H7 (cell line): ENCODE measurements at places on chromosomes 7 and 10.

- DNase-seq, result no peak
Observed at GRCh38 chr7:99102809-99103690, 40.9 kb downstream of the SMURF1 start.

- no peak for DNase-seq
Observed at GRCh38 chr7:36788825-36789470, 64.7 kb upstream of the AOAH start.

DNA sequence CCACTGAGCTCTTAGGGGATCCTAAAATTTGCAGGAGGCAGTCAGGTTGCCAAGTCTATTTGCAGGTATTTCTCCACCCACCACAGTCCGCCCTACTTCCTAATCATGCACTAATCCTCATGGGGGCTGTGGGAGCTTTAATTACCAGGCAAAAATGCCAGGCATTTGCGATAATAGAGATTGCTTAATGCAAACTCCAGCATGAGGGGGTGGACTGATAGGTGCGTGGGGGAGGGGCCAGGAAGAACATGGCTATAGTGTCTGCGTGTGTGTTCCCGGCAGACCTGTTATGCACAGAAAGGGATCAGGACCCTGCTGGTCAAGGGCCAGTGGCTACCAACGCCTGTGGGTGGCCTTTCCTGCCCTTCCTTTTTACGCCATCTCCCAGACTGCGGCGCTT is 15.6 kb upstream of the AQP1 start:
- DNase-seq, result no peak

DNA sequence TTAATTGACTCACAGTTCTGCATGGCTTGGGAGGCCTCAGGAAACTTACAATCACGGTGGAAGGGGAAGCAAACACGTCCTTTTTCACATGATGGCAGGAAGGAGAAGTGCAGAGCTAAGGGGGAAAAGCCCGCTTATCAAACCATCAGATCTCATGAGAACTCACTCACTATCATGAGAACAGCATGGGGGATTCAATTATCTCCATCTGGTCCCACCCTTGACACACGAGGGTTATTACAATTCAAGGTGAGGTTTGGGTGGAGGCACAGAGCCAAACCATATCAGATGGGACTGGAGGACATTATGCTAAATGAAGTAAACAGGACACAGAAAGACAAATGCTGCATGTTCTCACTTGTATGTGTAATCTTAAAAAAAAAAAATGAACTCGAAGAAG is 141.4 kb upstream of the HABP2 start:
- no peak for DNase-seq

DNA sequence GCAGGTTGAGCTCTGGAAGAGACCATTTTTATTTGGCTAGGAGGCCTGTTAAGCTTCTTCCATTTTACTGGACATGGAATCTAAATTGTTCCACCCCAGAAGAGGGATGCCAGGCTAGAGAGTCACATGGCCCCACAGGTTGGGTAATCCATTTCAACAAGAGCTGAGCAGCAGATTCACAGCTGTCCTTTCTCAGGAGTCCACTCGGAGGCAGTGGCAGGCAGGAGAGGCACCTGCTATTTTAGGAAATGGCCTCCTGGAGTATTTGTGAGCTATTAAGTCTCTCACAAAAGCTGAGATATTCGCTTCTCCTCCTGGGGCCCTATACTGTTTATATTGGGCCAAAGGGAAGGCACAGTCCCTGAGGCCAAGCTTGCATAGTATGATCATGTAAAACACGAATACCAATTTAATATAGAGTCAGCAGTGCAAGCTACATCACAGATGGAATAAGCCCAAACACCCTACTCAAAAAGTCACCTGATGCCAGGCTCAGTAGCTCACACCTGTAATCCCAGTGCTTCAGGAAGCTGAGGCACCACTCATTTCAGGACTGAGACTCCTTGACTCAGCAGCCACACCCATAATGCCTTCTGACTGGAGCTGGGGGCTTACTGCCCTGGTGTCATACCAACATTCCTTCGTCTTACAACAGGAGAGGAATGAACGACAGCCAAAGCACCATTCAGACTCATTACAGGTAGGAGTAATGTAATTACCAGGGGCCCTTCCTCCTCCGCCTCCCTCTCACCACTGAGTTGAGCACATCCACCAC is 124.1 kb downstream of the LMBR1 start:
- no peak for DNase-seq

GRCh38 chr7:21656796-21657195 is 114.0 kb downstream of the DNAH11 start:
- DNase-seq, result no peak

DNA sequence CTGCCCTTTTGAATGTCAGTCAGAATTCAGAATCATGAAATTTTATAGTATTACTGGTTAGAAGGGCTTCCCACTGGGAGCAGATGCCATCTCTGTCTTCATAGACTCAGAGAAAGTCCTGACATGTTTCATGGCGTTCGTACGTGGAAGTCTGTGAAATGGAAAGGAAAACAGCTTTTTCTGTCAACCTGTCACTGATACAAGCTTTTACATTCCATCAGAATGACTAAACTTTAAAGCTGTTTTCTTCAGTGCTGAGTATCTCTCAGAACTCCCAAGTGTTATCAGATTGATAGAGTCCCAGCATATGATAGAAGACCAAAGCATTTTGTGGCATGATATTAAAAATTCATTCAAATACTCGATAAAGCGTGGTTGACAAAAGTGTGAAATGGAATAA is 726.7 kb upstream of the GALNT17 start:
- DNase-seq, result no peak

GRCh38 chr10:71975871-71976725 is 11.9 kb downstream of the CHST3 start:
- peak; percentile 48 for DNase-seq

- DNase-seq, result peak; percentile 99
Observed at GRCh38 chr7:31051598-31052486, at the start of gene ADCYAP1R1. TSS of gene ADCYAP1R1 (plus strand) at chr7:31052308. CDS start at chr7:31063265, 10,957 bp downstream.

DNA sequence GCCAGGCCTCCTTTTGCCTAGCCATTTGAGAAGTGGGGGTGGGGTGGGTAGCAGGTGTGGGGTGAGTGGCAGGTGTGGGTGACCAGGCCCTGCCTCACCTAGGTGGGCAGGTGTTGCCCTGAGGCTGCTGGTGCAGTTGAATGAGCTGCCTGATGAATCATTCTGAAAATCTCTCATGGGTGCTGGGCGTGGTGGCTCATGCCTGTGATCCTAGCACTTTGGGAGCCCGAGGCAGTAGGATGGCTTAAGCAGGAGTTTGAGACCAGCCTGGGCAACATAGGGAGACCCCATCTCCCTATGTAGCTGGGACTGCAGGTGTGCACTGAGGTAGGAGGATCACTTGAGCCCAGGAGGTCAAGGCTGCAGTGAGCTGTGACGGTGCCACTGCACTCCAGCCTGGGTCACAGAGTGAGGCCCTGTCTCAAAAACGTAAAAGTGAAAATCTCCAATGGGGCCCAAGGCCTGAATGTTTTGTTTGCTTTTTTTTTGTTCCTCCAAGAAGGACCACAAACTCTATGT is 17.7 kb downstream of the TSPAN14 start:
- no peak for DNase-seq

GRCh38 chr10:111137587-111137986 is 60.8 kb downstream of the ADRA2A start:
- DNase-seq, result no peak

- no peak for DNase-seq
Observed at GRCh38 chr10:114665406-114665805, 7.3 kb upstream of the ABLIM1 start.

- no peak for DNase-seq
Observed at GRCh38 chr7:124783271-124783670, 17.7 kb upstream of the GPR37 start.

- no peak for DNase-seq
Observed at GRCh38 chr10:822661-823367, 108.7 kb downstream of the LARP4B start.

GRCh38 chr7:483656-484355 is 35.8 kb downstream of the PDGFA start:
- DNase-seq, result peak; percentile 26

DNA sequence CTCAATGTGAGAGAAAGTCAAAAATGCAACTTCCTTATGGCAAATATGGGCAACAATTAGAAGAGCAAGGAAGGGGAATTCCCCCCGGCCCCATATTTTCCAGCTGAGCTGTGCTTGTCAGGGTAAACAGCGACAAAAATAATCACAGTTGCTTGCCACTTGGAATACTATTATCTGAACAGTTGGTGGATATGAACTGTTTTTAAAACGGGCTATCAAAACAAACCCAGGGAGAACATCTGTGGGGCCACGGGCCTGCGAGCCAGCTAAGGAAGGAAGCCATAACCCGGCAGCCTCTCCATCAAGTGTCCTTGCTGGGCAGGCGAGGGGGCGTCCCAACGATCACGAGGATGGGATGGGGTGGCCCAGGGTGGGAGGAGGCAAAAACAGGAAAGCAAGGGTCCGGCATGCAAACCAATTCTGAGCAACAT is 228.4 kb downstream of the ARHGAP12 start:
- no peak for DNase-seq

DNA sequence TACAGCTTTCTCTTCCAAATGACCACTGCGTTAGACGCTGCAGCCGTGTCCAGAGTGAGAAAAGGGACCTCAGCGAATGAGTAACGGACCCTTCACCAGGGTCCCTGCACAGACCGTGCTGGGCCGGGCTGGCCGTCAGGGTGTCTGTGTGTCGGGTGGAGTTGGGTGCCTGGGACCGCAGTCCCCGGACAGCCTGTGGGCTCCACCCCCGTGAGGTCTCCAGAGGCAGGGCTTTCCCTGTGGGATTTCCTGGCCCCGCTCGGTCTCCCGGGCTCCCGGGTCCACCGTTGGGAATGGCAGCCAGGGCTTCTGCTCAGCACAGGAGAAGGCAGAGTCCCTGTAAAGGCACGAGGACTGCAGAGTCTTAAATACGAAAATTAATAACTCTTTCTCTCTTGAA is 509.7 kb downstream of the TCERG1L start:
- peak; percentile 42 for DNase-seq

DNA sequence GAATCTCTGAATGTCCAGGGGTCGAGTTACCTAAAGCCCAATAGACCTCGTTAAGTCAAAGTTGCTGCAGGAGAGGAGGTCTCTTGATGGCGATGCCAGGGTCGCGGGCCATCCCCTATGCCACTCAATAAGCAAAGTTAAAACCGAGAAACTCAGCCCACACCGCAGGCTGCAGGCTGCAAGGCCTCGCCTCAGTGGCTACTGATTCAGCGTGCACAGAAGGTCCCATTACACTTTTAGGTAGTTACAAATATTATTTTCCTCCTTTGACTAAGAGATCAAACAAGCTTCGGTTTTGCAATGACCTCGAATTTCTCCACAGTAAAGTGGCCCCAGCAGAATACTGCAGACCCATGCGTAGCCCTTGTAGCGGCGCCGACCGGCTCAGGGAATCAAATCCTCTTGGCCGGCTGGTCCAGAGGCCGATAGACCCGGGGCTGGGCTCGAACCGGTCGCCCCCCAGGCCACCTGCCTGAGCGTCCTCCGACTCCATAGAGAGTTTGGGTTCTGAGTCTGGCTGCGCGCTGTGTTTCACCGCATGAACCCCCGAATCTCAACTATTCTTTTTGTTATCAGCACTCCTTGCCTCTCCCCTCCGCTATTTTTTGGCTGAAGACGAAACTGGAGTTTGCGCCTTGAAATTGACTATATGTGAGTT is 2.3 kb downstream of the C1QL3 start:
- peak; percentile 33 for DNase-seq

DNA sequence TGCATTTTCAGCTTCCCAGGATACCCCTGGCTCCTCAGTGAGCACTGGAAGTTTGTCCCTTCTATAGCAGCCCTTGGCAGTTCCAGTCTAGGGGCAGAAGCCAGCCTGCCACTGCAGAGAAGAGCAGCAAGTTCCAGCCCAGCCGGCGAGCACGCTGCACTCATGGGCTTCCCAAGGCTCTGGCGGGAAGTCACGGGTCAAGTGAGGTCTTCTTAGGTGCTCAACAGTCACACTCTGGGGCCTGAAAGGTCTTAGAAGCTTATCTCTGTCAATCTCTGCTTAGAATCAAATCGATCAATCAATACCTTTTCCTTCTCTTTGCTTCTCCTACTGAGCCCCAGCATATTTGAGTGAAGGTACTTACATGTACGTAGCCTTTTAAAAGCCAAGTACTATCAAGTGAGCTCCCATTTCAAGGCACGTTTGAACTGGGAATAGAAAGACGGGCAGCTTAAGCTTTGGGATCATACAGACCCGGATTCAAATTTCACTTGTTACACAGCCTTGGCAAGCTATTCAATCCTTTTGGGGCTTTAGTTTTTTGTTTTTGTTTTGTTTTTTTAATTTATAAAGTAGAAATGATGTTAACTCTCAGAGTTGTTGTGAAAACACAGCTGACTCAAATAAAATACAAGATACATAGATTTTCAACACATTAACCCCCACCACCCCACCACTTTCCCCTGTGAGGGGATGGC is 152.6 kb upstream of the KLF14 start:
- no peak for DNase-seq

- DNase-seq, result no peak
Observed at GRCh38 chr7:105295596-105296352, 92.9 kb downstream of the SRPK2 start.

DNA sequence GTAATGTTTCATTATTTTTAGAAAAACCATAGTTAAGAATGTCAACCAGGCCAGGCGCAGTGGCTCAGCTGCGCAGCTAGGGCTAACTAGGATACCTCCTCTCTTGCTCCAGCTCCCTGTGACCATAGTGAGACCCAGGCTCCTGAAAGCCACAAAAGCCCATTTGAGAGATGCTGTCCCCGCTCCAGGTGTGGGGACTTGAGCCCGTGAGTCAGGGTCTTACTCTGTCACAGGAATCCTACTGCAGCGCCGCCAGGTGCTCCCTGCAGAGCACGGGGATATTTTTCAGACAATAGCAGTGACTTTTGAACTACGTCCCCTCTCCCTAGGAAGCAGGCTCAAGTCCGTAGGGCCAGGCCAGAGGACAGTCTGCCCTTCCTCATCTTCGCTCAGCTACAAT is 75.6 kb upstream of the NRBF2 start:
- DNase-seq, result no peak

- no peak for DNase-seq
Observed at GRCh38 chr10:33244354-33244967, 90.0 kb downstream of the NRP1 start.

GRCh38 chr10:5491477-5491876 is 7.9 kb downstream of the CALML5 start:
- no peak for DNase-seq

DNA sequence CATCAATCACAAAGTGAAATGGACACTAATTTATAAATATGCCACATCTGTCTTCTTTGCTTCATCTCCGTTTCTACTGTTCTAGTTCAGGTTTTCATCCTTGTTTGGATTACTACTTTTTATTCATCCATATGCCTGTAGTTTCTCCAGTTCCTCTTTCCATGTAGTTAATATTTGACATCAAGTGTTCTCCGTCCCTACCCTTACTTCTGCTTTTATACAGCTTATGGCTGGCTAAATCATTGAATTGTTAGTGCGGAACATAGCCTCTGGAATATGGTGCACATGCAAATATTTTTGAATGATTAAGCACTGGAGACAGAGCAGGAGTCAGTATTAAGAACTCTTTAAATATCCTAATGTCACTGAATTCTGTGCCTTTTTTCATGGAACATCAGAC is 230.0 kb upstream of the PPP1R3A start:
- no peak for DNase-seq

GRCh38 chr10:12720217-12720981 is 281.1 kb downstream of the CCDC3 start:
- no peak for DNase-seq
